ENCODE measurements at places on chromosomes 16 and 17.

- DNase-seq: peak; percentile 72
Observed at GRCh38 chr16:67169642-67170167, 633 bp upstream of the NOL3 start.

GRCh38 chr17:68425979-68426378, 31.3 kb downstream of the WIPI1 start:
- no peak for DNase-seq

GRCh38 chr17:43658900-43659299, 2.8 kb downstream of the MEOX1 start:
- no peak for DNase-seq

- no peak for DNase-seq
Observed at GRCh38 chr16:51137097-51137496, 14.0 kb downstream of the SALL1 start.

DNA sequence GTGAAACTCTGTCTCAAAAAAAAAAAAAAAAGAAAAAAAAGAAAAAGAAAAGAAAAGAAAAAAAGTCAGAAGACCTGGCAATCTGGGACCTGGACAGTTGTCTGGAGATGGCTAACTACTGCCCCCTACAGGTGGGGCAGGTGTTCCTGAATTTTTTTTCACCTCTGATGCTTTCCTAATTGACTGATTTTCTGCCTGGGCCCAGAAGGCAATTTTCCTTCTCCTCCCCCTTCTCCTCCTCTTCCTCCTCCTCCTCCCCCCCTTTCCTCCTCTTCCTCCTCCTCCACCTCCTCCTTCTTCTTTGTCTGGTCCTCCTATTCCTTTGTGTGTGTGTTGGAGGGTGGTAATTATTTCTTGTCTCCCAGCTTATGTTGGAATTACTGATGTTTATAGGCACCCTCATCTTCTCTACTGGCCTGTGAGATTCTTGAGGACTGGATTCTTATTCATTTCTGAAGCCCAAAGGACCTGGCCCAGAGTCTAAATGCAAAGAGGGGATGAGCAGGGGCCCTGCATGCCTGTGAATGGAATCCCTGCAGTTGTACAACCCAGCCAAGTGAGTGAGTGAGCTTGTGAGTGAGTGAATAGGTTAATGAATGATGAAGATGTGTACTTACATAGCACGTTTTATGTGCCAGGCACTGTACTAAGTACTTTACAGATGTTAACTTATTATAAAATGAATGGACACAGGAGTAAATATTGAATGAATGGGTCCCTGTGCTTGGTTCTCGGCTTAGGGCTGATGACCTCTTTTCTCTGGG, 26.9 kb downstream of the IRX5 start:
- peak; percentile 73 for DNase-seq

Data from hematopoietic multipotent progenitor cell treated with erythropoietin and hydrocortisone succinate and interleukin-3 and kit ligand, for 4 days (in vitro differentiated cells).